ENCODE measurements at places on chromosomes 6 and 20. TPM values are rescaled to one million over a fixed set of nuclear protein-coding genes. Genes with fewer than 3 reads are reported as not detected.

Gene GGTLC1
- polyA plus RNA-seq = not detected

- DNase-seq = no peak
Measured at GRCh38 chr6:63887002-63887751, 251.6 kb downstream of the PHF3 start.

GRCh38 chr6:42142118-42142835 is at the start of gene C6orf132:
C6orf132 (minus strand) TSS chr6:42142620; CDS start chr6:42142444, 176 bp downstream.
- DNase-seq = no peak

DNA sequence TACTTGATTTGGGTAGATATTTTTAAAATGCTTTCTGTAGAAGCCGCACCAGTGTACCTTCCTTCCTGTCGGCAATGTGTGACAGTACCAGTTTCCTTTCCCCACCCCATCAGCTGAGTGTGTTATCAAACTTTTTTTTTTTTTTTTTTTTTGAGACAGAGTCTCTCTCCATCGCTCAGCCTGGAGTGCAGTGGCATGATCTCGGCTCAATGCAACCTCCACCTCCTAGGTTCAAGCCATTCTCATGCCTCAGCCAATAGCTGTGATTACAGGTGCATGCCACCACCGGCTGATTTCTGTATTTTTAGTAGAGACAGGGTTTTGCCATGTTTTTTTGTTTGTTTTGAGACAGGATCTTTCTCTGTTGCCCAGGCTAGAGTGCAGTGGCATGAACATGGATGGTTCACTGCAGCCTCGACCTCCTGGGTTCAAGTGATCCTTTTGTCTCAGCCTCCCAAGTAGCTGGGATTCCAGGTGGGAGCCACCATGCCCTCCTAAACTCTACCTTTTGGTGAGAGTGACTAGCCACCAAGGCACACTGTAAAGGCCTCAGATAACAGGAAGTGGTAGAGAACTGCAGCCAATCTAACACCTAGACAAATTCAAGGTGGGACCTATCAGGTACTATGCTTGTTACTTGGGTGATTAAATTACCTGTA is 26.5 kb upstream of the ZBTB22 start:
- no peak for DNase-seq

GRCh38 chr6:15752820-15753219 is 90.0 kb upstream of the DTNBP1 start:
- DNase-seq = no peak

DNA sequence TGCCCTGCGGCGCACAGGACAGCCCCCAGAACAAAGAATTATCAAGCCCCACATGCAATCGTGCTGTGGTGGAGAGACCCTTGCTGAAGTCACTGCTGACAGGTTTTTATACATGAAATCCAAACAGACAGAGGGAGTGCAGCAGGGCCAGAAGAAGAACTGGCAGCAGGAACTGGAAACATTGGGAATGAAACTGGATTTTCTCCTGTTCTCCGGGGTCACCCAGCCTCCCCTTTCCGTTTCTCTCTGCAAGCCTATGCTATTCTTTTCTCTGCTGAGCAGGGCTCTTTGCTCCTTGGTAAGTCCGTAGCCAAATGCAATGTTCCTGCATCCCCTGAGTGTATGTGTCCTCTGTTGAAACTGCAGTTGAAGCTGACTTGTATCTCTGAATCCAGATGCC is 63.5 kb upstream of the QKI start:
- no peak for DNase-seq
